ENCODE measurements at places on chromosomes 3 and 15.

DNA sequence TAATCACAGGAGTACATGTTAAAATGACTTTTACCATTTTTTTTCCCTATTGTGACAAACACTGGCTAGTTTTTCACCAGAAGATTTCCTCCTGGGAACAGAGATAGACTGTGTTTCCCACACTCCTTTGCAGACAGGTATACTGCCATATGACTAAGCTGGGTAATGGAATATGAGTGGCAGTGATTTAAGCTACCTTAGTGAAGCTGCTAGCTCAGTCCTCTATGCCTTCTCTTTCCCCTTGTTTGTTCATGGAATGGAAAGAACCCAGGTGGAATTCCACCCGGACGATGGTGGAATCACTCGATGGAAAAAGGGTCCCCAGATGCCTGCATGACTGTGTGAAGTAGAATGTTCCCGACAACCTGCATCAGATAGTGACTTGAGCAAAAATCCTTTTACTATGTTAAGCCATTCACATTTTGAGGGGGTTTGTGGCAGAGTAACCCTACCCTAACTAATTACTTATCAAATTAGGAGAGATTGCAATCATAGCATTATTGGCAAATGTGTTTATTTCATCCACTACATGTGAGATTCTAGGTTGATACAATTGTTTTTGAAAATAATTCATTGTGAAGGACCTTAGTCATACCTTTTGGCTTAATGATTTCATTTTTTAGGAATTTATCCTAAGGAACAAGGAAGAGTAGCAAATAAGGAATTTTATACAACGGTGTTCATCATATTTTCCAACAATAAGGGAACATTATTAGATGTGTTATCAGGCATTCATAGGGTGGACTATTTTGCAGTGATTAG is 16.5 kb downstream of the THSD4 start:
- no peak for DNase-seq

GRCh38 chr3:192892981-192893700 is 24.5 kb downstream of the MB21D2 start:
- peak; percentile 35 for DNase-seq

DNA sequence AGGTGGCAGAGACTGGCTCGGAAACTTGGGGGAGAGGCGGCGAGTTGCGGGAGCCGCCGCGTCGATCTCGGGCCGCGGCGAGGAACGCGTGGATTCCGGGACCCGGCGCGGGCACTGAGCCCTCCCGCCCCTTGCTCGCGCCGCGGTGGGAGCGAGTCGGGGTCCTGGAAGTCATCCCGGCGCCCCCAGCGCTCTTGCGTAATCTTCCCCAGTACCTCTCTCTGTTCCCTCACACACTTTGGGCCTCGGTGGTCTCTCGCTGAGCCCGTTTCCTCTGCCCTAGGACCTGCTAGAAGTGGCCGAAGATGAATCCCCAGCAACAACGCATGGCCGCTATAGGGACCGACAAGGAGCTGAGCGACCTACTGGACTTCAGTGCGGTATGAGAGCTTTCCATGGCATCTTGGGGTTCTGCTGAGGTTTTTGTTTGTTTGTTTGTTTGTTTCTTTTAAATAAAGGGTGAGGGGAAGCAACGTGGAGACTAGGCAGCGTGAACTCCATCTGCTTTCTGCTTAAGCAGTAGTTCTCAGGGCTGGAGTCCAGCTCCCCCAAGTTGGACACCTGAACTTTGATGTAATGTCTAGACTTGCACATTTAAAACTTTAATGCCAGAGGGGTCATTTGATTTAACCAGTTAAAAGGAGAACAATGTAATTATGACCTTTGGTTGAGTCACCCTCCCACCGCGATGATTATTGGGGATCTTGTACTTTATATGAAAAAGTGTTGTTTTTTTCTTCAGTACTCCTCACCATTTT is 1.3 kb downstream of the TCF12 start:
- DNase-seq, result no peak

DNA sequence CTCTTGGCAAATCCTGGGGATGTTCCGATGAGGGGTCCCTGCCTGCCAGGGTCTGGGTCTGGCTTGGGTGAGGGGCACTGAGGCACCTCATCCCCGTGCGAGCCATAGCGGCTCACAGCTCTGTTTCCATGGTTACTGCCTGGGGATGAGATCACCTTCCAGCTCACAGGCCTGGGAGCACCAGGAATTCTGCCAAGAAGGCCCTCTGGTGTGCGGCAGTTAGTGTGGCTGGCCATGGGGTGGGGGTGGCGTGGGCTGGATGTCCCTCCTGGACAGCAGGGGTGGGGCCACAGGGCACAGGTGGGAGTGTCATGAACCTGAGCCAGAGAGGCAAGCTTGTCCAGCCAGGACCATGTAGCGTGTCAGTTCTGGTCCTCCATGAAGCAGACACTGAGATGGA is 22.1 kb upstream of the PRR23E start:
- no peak for DNase-seq

- no peak for DNase-seq
These were observed 107.9 kb downstream of the CNTN4 start for GRCh38 chr3:2206536-2206935.

DNA sequence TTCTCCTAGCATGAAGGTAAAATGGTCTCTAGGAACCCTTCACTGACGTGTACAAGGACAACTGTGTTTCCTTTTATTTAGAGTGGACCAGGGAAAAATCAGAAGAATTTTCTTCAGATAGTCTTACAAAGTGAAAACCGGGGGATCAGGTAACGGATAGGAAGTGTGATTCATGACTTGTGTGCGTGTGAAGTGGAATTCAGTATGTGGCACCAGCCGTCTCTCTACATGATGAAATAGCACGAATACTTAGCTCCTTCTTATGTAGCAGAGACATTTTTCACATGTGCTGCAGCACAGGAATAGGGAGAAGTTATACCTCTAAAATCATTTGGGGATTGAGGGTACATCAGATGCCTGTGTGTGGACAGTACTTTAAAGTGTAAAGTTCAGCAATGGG is 159.2 kb downstream of the MEX3B start:
- no peak for DNase-seq

GRCh38 chr15:69446953-69447352 is 5.7 kb upstream of the RPLP1 start:
- DNase-seq, result no peak

DNA sequence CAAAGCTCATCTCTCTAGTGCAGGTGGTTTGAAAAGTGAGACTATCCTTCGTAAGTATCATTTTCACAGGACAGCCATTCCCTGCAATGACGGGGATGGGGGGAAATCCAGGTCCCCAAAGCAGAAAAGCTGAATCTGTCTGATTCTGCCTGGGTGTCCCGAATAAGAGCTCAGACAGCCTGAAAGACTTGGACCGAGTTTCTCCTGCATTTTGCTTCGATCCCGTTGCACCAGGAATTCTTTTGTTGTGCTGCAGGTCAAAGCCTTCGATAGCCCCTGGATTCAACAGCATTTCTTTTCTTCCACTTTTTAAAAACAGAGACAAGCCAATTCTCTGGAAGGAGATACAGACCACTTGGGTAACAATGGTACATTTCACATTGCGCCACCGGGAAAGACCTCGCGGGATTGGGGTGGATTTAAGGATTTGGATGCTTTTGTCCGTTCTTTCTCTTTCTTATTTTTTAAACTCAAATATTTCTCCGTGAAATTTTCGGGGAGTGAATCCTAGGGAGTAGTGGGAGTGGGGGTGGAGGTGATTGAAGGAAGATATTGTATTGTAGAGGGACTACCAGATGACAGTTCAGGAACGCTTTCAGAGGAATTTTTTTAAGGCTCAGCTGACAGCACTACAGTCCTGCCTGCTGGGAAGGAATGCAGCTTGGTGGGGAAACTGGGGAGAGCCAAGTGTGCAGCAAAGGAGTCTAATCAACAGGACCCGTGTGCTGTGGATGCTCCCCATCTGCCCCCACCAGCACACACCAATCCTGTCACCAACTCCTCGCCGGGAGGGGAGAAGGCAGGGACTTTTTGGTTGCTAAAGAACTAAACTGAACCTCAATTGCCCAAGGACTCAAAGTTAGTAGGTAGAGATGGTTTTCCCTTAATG is 2.6 kb downstream of the SLITRK3 start:
- DNase-seq, result no peak

DNA sequence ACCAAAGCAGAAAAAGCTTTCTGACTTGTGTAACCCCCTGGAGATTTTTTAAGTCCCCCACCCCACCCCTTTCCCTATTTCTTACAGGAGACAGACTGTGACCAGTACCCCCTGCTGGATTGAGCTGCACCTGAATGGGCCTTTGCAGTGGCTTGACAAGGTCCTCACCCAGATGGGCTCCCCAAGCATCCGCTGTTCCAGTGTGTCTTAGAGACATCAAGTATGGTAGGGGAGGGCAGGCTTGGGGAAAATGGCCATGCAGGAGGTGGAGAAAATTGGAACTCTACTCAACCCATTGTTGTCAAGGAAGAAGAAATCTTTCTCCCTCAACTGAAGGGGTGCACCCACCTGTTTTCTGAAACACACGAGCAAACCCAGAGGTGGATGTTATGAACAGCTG is 64.1 kb downstream of the AAGAB start:
- no peak for DNase-seq

- DNase-seq, result no peak
These were observed 21.4 kb downstream of the FAH start for GRCh38 chr15:80174017-80174746.

GRCh38 chr3:9441501-9442221 is 44.2 kb downstream of the SETD5 start:
- DNase-seq, result no peak

GRCh38 chr15:48507416-48508065 is 138.0 kb downstream of the FBN1 start:
- DNase-seq, result no peak

DNA sequence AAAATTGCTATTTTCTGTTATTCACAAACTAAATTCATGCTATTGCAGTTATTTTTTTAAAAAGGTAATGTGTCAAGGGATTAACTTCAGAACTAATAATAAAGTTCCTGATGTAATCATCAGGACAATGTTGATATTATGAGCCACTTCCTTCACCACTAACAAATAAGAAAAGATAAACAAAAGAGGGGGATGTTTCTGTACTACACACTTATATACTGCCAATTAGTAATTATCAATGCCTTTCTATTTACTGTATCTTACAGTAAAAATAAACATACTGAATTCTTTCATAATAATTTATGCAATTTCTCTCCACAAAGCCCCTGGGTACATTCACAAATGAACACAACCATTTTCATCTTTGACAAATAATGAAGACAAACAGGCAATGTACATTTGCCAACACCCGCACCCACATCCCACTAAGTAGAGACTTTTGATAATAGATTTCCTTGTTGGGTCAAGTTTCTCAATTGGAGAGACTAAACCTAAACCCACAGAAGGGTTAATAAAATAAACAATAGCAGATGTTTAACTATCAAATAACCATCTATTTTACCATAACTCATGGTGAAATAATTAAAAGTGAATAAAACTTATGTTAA is 3.7 kb downstream of the CBLB start:
- DNase-seq, result no peak

DNA sequence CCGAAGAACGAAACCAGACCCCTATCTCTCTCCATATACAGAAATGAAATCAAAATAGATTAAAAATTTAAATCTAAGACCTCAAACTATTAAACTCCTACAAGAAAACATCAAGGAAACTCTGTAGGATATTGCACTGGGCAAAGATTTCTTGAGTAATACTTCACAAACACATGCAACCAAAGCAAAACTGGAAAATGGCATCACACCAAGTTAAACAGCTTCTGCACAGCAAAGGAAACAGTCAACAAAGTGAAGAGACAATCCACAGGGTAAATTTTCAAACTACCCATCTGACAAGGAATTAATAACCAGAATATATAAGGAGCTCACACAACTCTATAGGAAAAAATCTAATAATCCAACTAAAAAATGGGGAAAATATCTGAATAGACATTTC is 29.4 kb downstream of the CCK start:
- no peak for DNase-seq

GRCh38 chr15:72315706-72316370 is 4.1 kb downstream of the CELF6 start:
- no peak for DNase-seq

DNA sequence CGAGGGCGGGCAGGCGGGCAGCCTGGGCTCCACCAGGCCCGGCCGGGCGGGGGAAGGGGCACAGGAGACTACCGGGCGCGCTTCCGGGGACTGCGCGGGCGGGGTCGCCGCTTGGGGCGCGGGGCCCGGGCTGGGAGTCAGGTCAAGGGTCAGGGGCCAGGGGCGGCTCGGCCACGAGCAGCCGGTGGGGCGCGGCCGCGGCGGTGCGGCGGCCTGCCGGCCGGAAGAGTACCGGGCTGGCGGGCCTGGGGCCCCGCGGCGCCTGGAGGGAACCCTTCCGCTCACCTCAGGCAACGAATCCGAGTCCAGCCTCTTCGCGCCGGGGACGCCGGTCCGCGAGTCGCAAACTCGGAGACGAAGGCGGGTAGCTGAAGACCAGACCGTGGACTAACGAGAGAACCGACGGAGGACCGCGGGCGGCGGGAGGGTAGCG is 225 bp downstream of the RHOA start:
- DNase-seq, result no peak

DNA sequence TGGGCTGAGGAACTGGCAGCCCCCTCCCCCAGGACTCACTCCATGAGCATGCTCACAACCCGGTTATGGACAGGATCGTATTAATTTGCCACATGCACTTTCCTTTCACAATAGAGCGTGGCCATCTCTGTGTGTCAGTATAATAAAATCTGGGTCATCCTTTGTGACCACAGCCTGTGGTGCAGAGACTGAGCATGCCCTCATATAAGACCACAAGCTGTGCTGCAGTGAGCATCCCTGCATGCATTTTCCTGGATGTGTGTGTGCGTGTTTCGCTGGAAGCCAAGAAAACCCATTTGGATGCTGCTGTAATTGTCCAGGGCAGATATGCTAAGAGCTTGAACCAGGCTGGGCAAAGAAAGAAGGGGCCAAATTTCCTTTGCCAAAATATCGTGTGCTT is 39.7 kb downstream of the CYP11A1 start:
- no peak for DNase-seq

DNA sequence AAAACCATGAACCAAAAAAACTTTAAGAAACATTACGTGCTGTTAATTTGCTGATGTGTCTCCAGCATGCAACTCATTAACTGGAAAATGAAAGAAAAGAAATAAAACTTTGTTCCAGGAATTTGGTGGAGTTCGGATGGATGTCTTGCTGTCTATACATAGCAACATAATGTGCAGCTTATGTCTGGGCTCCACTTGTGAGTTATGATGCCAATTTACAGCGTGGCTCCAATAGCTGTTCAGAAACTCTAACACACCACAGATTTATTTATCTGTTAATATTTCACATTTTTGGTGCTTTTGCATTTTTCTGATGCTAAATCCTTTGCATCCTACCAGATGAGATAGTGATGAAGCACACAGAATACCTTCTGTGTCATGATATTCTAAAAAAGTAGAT is 45.1 kb downstream of the MAP4 start:
- DNase-seq, result no peak

Data from stimulated activated CD4-positive, alpha-beta T cell treated with anti-CD3 and anti-CD28 coated beads, Interleukin-4, amount 100 ng/mL, for 48 hours (primary cell).